H9 (cell line): ENCODE measurements at places on chromosomes 5 and 9. TPM values are rescaled to one million over a fixed set of nuclear protein-coding genes. Genes with fewer than 3 reads are reported as not detected.

PCDHB5 gene
- 2.8 and 2.9 TPM in 2 replicates for total RNA-seq

QRFP gene
- total RNA-seq: not detected in 2 replicates

TLE1 gene
- total RNA-seq: 75.1 and 79.3 TPM in 2 replicates

SLCO6A1 gene
- total RNA-seq: 0.46 and 0.77 TPM in 2 replicates

C5orf52 gene
- not detected in 2 replicates for total RNA-seq

TMEM174 gene
- not detected in 2 replicates for total RNA-seq

JMY gene
- total RNA-seq: 14.2 and 15.2 TPM in 2 replicates

KLHL3 gene
- 11.8 and 12.8 TPM in 2 replicates for total RNA-seq

TNC gene
- 0.63 and 0.88 TPM in 2 replicates for total RNA-seq

PROB1 gene
- total RNA-seq: 3.3 and 3.4 TPM in 2 replicates

THBS4 gene
- total RNA-seq: 18.6 and 19.0 TPM in 2 replicates

PCDHGB5 gene
- 3.6 and 3.8 TPM in 2 replicates for total RNA-seq

MOB3B gene
- total RNA-seq: 9.8 and 10.6 TPM in 2 replicates
